ENCODE measurements at places on chromosomes 3 and 15. TPM values are rescaled to one million over a fixed set of nuclear protein-coding genes. Genes with fewer than 3 reads are reported as not detected.

Gene CPNE9
- total RNA-seq, result not detected

Gene ANKUB1
- not detected for total RNA-seq

Gene SPTBN5
- total RNA-seq, result 1.7 TPM

Gene DLEC1
- 0.42 TPM for total RNA-seq

Gene PLSCR4
- total RNA-seq, result 94.3 TPM

Gene TNFSF10
- total RNA-seq, result 74.0 TPM

Gene ANKRD63
- not detected for total RNA-seq

GRCh38 chr3:131717493-131717892, 214.7 kb upstream of the MRPL3 start:
- DNase-seq, result no peak

GRCh38 chr3:189186101-189186500, 14.3 kb downstream of the TPRG1 start:
- no peak for DNase-seq

DNA sequence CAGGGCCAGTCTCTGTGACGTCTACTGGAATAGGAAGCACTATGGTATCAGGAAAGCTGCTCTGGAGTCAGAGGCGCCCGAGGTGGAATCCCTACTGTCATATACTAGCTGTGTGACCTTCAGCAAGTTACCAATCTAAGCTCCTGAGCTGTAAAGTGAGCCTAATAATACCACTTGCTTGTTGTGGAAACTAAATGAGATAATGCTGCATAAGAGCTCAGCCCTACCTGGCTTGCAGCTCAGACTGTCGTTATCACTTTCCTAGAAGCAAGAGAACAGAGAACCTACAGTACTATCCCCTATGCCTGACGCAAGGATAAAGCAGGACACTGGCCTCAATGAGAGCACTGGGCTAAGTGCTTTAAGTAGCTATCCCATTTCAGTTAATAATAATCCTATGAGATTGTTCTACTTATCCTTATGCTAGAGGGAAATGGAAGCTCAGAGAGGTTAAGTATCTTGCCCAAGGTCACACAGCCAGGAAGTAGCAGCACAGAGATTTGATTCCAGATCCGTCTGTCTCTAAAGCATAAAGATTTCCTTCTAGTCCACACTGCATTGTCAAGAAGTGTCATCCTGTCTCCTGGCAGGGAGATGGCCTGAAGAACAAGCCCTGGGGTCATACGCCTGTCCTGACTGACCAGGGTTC, 195.2 kb downstream of the TLE3 start:
- DNase-seq, result no peak

GRCh38 chr3:187102073-187102634, 37.1 kb downstream of the RPL39L start:
- no peak for DNase-seq

- no peak for DNase-seq
Measured at GRCh38 chr15:67550522-67550921, 8.0 kb downstream of the MAP2K5 start.

- DNase-seq, result no peak
Measured at GRCh38 chr15:66620744-66621344, 55.0 kb upstream of the LCTL start.

GRCh38 chr3:126287171-126287535, 70.1 kb downstream of the KLF15 start:
- DNase-seq, result no peak

GRCh38 chr3:41469083-41469482, 269.8 kb downstream of the CTNNB1 start:
- DNase-seq, result no peak

- no peak for DNase-seq
Measured at GRCh38 chr15:63299943-63300575, 22.7 kb downstream of the APH1B start.

DNA sequence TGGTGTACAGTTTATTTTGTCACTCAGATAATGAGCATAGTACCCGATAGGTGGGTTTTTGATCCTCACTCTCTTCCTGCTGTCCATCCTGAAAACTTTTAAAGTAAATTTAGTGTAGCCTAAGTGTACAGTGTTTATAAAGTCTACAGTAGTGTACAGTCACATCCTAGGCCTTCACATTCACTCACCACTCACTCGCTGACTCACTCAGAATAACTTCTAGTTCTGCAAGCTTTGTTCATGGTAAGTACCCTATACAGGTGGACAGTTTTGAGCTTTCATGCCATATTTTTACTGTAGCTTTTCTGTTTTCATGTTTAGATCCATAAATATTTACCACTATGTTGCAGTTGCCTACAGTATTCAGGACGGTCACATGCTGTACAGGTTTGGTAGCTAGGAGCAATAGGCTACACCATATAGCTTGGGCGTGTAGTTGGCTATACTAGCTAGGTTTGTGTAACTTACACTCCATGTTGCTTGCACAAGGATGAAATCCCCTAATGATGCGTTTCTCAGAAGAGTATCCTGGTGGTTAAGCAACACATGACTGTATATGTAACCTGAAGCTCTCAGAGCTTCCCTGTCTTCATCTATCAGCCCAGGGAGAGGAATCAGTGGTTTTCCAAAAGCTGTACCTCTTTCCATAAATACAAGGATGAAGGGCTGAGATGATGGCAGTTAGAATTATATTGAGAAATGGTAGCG, 87.6 kb upstream of the SLC25A26 start:
- no peak for DNase-seq

- DNase-seq, result no peak
Measured at GRCh38 chr15:57553526-57553925, 38.2 kb upstream of the MYZAP start.

- DNase-seq, result no peak
Measured at GRCh38 chr15:68594533-68595259, 15.9 kb downstream of the CORO2B start.

DNA sequence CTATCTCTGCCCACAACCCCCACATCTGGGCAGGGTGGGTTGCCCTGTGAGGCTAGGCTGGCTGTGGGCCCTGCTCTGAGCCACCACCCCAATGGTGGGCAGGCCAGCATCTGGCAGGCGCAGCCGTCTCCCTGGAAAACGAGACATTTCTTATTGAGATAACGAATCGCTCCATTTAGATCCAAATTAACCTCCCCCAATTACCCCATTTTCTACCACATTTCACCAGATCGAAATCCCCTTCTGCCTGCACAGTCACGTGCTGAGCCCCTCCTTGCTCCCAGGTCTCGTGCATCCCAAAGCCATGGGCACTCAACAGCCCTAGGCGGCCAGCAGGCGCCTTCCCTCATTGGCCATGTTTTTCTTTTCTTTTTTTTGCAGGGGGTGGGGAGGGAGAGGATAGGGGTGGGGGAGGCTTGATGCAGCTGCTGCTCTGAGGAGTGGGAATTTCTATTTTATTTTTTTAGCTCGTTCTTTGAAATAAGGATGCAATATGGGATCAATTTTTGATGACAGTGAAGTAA, 53.0 kb upstream of the TMEM115 start:
- no peak for DNase-seq

DNA sequence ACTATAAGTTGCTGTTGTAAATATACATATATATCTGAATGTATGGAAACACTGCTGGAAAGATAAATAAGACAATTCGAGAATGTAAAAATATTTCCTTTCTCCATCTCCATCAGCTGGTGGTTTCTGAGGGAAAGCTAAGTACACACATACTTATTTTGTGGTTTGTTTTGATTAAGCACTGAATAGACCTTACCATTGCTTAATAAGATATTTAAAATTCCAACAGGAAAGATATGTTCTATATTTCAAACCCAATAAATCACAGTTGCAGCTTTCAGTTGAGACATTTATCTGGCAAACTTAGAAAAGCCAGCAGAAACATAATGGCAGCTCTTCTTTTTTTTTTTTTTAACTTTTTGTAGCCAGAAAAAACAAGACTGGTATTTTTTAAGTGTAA, 160.4 kb downstream of the VGLL3 start:
- DNase-seq, result no peak

GRCh38 chr3:186931532-186932280, 1.4 kb downstream of the ST6GAL1 start:
- DNase-seq, result no peak

DNA sequence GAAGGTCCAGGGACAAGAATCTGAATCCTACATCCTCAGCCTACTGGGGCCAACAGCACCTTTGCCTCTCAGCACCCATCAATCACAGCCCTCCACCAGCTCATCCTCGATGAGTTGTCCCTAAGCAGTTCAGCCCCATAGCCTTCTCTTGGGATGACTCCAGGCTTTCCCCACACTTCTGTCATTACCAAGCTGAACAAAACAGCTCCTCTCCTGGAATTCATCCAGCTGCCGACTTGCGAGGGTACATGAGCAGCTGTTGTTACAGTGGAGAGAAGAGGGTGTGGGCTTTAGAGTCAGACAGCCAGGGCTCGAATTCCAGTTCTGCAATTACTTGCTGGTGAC, 69.0 kb upstream of the THBS1 start:
- no peak for DNase-seq

DNA sequence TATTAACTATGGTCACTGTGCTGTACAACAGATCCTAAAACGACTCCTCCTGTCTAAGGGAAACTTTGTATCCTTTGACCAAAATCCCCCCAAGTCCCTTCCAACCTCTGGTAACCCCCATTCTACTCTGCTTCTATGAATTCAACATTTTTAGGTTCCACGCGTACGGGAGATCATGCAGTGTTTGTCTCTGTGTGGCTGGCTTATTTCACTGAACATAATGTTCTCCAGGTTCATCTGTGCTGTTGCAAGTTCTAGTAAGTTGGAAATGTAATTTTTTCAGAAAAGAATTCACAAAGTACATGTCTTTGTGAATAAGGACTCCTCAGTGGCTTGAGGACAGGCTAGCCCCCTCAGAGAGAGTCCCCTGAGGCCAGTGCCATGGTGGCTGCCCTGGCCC, 66.1 kb downstream of the ATP10A start:
- DNase-seq, result no peak

DNA sequence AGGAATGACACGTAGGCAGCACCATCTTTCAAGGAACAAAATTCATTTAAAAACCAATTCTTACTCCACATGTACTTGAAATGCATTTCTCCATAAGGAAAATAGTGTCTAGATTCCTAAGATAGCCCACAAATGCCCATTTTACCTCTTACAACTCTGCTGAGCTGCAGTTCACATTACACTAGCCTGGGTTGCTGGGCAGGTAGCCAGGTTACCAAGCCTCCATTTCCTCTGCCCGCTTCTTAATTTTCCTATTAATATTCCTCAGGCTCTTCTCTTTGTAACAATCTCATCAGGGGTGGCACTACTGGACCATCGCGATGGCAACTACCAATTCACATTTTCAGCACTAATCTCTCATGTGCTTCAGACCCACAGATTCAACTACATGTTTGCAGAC, 10.8 kb downstream of the ATP13A3 start:
- no peak for DNase-seq

DNA sequence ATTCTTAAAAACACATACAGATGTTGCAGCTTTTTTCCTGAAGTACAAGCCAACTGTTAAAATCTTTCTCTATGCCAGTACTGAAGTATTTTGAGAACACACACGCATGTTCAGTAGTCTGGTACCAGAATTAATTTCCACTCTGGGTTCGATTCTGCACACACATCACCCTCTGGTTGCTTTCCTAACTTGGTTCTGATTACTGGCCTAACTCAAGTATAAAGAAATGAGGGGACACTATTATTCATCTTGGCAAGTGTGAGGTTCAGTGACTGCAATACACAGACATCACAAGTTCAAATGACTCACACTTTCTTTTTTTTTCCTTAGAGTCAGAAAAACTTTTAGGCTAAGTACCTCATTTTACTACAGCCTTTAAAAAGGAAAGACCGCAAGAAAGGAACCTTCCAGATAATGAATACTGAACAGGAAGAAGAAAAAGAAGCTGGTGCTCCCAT, 37.4 kb upstream of the LDHAL6B start:
- DNase-seq, result no peak

GRCh38 chr3:139198929-139199328, 144.9 kb upstream of the MRPS22 start:
- DNase-seq, result no peak

- DNase-seq, result no peak
Measured at GRCh38 chr3:67418426-67419217, 235.8 kb downstream of the SUCLG2 start.

DNA sequence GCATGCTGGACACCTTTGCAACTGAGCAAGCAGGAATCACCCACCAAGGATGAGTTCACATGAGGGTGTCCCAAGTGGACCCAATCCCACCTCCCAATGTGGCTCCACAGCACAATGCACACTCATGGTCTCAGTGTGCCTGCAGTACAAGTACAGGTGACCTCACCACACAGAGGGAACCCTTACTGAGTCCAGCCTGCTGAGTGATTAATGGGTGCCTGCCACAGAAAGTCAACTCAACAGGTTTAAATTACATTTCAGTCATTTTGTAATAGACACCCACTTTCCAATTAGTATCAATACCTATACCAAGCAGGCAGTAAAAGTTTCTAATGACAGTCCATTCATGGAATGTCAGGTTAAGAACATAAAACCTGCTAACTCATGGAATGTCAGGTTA, 59.5 kb downstream of the HERC2 start:
- DNase-seq, result no peak

DNA sequence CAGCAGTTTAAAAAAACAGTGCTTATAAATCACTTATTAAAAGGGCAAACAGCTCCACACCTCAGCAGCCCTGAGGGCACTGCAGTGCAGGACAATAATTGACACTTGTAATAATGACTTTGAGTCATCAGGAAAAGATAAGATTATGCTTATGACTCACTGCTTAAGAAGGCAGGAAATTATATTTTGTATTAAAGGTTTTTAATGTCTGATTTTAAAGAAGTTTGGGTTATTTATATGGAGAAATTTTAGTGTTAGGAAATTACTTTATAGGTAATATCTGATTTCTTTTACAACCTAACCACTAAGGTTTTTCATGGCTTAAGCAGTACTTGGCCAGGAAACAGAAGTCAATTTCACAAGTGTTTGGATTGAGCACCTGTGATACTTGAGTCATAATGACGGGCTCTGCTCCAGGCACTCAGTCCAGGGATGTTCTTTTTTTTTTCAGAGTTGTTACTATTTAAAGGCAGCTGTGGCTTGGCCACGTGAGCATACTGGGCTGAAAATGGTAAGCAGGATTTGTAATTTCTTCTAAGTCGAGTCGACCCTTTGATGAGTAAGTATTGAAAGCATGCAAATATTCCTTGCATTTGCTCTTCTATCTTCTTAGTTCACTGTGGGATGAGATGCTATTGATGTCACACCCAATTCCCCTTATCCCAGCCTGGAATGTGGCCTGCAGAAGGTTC, 21.6 kb upstream of the SLC6A20 start:
- no peak for DNase-seq

- DNase-seq, result no peak
Measured at GRCh38 chr3:25663347-25663868, 1.3 kb downstream of the TOP2B start.

DNA sequence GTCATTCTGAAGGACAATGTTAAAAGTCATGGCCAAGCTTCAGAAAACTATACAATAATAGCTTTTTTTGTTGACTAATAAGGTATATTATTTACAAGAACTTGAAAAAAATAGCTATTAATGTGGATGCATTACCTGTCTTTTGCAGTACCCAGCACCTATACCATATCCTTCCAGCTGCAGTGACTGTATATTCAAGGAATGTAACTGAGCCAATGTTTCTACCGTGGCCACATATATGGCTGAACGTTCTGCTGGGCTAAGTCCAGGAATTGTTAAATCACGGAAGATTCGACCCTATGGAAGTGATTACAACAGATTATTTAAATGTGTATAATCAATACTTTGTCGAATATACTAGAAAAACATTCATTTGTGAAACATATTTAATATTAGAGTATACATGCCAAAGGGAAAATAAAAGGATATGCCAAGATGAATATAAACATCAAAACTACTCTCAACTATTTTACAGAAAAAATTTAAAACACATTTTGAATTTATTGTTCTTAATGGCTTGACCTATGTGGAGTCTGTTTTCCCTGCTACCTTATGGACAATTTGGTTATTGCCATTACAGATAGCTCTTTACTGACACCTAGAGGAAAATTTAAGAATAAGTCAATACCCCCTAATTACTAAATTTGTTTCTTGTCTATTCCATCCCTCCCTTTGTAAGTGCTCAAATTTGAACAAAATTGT, 17.6 kb downstream of the ACAD11 start:
- DNase-seq, result no peak

All from urinary bladder (tissue), 4 donors.